Fibroblast of lung (primary cell): ENCODE measurements at places on chromosomes 12 and 14. TPM values are rescaled to one million over a fixed set of nuclear protein-coding genes. Genes with fewer than 3 reads are reported as not detected.

The MIPOL1 gene
- total RNA-seq, result 8.6 and 9.0 TPM in 2 replicates

The ENDOU gene
- 0.17 TPM in 1 of 2 replicates, not detected in the other for total RNA-seq

The TSPAN8 gene
- total RNA-seq, result under 0.01 and 0.17 TPM in 2 replicates

The DHH gene
- under 0.01 TPM in 2 replicates for total RNA-seq

The STXBP6 gene
- 4.5 and 7.7 TPM in 2 replicates for total RNA-seq

The IAPP gene
- not detected in 2 replicates for total RNA-seq

The EML5 gene
- total RNA-seq, result 0.66 and 0.77 TPM in 2 replicates

The SMCO2 gene
- 0.26 TPM in 1 of 2 replicates, not detected in the other for total RNA-seq

The TEX22 gene
- total RNA-seq, result 0.33 and 0.51 TPM in 2 replicates

The RTRAF gene
- 73.2 and 222 TPM in 2 replicates for total RNA-seq

The OAS1 gene
- total RNA-seq, result 1.8 and 3.6 TPM in 2 replicates

The TOMM20L gene
- total RNA-seq, result not detected in 2 replicates

The ACOT4 gene
- 0.51 and 1.7 TPM in 2 replicates for total RNA-seq

The CIDEB gene
- 0.33 and 0.51 TPM in 2 replicates for total RNA-seq

The TMEM119 gene
- 132 and 358 TPM in 2 replicates for total RNA-seq

The EEF1AKMT3 gene
- 3.9 and 8.9 TPM in 2 replicates for total RNA-seq

The FOXN4 gene
- total RNA-seq, result not detected in 2 replicates

The NGB gene
- total RNA-seq, result not detected in 2 replicates

The SLC5A8 gene
- total RNA-seq, result not detected in 2 replicates

The PLBD2 gene
- 28.2 and 35.5 TPM in 2 replicates for total RNA-seq

The TMPRSS12 gene
- not detected in 2 replicates for total RNA-seq

The RGS6 gene
- not detected in 2 replicates for total RNA-seq

The RERG gene
- total RNA-seq, result 0.26 and 0.33 TPM in 2 replicates

The PRB2 gene
- total RNA-seq, result not detected in 2 replicates

The A2M gene
- 95.0 and 239 TPM in 2 replicates for total RNA-seq

The GLI1 gene
- 1.0 and 2.0 TPM in 2 replicates for total RNA-seq

The PAX9 gene
- not detected in 2 replicates for total RNA-seq

The RALGAPA1 gene
- total RNA-seq, result 34.5 and 45.5 TPM in 2 replicates

The NPFF gene
- total RNA-seq, result not detected in 2 replicates

The CHGA gene
- not detected in 2 replicates for total RNA-seq

The ZBTB42 gene
- total RNA-seq, result 2.3 and 2.8 TPM in 2 replicates

The LRRK2 gene
- 10.8 and 14.0 TPM in 2 replicates for total RNA-seq

The SLC2A14 gene
- under 0.01 and 0.17 TPM in 2 replicates for total RNA-seq
